ENCODE measurements at places on chromosomes 7 and 10.
A peak's percentile ranks its signal among the peaks of the same experiment; 100 is the strongest.

DNA sequence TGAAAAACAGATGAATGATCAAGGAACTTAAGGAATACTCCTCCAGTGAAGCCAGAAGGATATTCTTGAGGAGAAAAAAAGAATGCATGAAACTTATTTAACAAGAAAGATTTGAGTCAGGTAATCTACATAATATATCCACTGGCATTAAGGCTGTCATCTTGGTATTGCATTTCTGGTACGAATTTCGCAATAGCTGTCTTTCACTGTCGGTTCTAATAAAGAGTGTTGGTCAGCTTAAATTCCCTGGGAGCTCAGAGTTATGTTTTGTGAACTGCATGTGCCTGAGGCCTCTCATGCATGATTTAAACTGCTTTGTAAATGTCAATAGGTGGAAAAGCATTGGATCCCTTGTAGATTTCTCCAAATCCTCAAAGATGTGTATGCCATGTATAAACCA, 565.3 kb upstream of the GALNT17 start:
- no peak for DNase-seq

DNA sequence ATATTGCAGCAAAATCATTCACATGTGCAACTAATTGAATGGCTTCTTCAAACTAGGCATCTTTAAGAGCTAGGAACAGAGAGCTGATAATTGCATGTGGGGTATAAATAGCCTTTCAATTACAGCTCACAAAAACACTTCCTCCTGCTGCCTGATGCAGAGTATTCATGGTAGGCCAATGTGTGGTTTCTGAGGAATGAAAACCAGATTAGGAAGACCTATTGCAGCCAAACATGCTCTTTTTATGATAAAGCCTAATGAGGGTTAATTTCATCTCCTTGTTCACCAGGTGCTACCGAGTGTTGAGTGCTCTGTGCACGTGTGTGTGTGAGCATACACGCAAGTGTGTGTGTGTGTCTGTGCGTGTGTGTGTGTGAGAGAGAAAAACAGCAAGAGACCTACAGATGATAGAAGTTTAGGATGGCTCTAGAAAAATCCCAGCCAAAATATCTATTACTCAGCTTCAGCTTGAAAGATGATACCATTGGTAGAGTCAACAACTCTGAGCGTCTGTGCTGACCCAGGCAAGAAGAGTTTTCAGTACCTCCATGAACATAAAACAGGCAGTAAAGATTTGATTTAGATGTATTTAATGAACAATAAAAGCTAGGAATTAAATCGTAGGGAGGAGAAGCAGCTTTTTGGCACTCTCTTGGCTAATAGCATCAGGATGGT, 448.5 kb upstream of the ANKRD30A start:
- no peak for DNase-seq

DNA sequence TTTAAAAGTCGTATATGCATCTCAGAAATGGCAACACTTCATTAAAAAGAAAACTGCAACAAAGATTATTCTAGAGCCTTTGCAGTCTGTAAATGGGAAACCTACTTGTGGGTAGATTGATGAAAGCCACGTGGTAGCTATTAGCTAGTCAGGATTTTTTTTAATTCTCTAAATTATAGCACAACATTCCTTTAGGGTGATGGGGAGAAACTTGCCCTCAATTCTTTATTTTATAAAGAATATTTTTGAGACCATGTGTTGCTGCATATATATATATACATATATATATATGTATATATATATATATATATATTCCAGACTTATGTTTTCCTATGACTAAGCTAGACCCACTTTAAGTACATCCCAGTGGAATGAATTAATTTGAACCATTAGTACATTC, 118.0 kb downstream of the PPP1R3A start:
- DNase-seq, result no peak

DNA sequence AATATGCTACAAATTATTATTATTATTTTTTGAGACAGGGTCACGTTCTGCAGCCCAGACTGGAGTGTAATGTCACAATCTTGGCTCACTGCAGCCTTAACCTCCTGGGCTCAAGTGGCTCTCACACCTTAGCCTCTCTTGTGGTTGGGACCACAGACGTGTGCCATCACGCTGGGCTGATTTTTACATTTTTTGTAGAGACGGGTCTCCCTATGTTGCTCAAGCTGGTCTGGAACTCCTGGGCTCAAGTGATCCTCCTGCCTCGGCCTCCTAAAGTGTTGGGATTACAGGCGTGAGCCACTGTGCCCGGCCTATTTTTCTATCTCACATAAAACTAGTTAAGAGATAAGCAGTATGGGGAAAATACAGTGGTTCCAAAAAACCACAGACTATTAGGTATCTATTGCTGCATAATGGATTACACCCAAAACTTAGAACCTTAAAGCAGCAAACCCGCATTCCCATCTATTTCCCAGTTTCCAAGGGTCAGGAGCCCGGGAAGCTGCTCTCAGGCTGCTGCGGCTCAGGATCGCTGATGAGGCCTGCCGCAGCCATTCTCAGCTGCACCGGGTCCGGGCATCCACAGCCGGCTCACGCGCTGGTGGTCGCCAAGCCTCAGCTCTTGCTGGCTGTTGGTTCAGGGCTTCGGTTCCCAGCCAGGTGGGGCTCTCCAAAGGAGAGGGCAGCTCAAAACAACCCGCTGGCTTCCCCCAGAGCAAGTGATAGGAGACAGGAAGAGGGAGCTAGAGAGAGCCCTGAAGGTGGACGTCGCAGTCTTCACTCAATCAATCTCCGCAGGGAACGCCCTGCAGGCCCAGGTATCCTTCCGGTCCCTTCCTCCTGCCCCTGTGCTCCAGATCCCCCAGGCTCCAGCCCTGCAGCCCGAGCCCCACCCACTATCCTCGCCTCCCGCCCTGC, 128.2 kb downstream of the UBE2H start:
- peak; percentile 57 for DNase-seq

- DNase-seq, result no peak
Observed at GRCh38 chr7:12244694-12245093, 33.6 kb downstream of the TMEM106B start.

- DNase-seq, result peak; percentile 64
Observed at GRCh38 chr10:62426086-62426485, 51.9 kb downstream of the ZNF365 start.

DNA sequence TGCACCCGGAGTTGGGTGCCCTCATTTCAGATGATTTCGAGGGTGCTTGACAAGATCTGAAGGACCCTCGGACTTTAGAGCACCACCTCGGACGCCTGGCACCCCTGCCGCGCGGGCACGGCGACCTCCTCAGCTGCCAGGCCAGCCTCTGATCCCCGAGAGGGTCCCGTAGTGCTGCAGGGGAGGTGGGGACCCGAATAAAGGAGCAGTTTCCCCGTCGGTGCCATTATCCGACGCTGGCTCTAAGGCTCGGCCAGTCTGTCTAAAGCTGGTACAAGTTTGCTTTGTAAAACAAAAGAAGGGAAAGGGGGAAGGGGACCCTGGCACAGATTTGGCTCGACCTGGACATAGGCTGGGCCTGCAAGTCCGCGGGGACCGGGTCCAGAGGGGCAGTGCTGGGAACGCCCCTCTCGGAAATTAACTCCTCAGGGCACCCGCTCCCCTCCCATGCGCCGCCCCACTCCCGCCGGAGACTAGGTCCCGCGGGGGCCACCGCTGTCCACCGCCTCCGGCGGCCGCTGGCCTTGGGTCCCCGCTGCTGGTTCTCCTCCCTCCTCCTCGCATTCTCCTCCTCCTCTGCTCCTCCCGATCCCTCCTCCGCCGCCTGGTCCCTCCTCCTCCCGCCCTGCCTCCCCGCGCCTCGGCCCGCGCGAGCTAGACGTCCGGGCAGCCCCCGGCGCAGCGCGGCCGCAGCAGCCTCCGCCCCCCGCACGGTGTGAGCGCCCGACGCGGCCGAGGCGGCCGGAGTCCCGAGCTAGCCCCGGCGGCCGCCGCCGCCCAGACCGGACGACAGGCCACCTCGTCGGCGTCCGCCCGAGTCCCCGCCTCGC, at the start of gene EGFR:
Gene EGFR (plus strand): TSS at position 657 of the 830 bp plus-strand sequence. CDS start 261 bp downstream, outside the sequence.
- DNase-seq, result no peak

- peak; percentile 16 for DNase-seq
Observed at GRCh38 chr10:122877264-122877663, 2.1 kb downstream of the FAM24B start.

DNA sequence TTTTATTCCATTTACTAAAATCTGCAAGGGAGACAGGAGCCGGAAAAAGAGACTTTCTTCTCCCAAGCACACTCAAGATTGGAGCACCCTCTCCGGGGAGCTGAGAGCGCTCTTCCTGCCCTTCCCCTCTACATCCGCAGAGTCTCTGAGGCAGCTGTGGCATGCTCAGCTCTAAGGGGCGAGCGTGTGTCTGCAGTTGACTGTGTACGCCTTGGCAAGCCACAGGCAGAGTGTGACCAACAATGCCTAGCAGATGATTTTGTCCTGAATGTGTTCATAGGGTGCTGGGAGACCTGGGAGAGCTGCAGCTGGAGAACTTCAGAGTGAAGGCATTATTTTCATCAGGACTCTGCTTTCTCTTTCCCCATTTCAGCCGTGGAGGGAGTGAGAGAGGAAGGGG, 20.7 kb downstream of the MTURN start:
- no peak for DNase-seq

- peak; percentile 45 for DNase-seq
Observed at GRCh38 chr10:103598654-103599115, 105.2 kb downstream of the NEURL1 start.

DNA sequence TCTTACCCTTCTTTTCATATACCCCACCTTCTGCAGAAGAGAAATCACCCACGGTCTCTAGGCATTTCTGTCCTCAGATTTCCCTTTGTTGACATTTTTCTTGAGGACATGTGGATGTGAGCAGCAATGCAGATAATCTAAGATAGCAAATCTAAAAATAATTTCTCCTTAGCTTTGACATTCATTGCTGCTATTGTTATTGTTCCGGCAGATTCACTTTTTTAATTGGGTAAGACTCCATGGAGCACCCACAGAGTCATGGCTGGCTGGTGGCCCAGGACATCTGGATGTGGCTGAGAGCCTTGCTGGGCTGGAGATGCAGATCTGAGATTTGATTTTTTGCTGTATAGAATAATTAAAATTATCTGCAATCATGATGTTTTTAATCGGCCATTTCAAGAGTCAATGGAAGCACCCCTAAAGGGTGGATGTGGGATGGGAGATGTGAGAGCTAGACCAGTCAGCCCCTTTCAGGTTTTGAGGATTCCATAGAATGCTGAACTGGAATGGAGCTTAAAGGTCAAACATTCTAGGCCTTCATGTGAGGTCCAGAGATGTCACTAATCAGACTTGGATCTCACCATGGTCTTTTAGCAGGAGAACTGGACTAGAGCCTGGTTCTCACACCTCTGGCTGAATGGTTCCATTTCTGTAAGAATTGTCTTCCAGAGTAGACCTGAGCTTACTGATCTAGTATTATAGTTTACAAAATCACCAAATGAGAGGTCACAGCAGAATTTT, 37.5 kb downstream of the TAS2R41 start:
- DNase-seq, result no peak

DNA sequence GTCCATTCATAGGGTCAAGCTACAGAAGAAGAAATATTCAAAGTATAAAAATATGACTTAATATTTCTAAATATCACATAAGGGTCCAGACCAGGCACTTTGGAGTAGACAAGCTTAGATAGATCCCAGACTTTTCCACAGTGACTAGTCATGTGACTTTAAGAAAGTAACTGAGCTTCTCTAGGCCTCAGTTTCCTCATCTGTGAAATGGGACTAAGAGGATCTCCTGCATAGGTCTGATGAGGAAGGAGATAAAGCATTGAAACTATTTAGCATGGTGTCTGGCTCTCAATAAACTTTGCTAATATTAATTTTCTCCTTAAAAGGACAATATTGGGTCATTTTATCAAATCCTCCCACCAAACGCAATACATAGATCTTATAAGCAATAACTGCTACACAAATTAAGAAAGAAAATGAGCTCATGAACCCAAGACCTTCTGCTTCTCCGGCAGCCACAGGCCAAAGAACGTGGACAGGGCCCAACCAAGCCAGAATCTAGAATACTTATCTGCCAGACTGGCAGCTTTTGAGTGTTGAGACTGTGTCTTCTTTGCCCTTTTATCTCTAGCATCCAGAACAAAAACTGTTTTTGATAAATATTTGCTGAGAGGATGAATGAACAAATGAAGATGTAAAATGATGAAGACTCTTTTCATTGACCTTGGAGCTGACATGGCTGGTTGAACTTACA, 1.6 kb upstream of the TARP start:
- DNase-seq, result no peak

DNA sequence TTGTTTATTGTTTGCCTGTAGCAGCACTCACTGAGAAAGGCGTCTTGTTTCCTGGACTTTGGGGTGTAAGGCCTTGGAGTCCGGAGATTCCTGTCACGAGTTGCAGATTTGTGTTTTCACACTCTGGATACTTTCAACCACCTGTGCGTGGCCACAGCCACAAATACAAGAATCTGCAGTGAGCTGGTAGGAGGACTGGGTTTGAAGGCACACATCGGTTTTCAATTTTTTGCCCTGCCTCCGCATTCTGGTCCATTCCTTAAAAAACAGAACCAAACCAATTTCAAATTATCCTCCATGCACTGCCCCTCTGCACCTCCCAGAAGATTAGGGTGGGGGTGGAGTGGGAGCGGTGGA, 619 bp downstream of the EXOC4 start:
- DNase-seq, result peak; percentile 24

GRCh38 chr10:75739414-75740143, 308.2 kb downstream of the LRMDA start:
- no peak for DNase-seq

DNA sequence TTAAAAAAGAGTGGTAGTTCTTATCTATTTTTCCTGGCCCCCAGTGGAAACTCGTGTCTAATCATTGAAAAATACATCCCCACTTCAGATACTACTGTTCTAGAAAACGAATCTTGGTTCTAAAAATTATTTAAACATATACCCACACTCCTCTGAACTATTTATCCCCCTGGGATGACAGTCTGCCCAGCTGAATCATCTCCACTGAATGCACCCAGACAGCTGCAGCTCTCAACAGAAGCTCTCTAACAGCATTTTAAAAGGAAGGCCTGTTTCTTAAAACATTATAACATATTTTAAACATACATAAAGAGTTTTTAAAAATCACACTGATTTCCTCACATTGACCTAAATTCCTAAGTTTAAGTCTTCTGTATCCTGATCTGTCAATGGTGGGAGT, 544.6 kb upstream of the PHF14 start:
- no peak for DNase-seq

DNA sequence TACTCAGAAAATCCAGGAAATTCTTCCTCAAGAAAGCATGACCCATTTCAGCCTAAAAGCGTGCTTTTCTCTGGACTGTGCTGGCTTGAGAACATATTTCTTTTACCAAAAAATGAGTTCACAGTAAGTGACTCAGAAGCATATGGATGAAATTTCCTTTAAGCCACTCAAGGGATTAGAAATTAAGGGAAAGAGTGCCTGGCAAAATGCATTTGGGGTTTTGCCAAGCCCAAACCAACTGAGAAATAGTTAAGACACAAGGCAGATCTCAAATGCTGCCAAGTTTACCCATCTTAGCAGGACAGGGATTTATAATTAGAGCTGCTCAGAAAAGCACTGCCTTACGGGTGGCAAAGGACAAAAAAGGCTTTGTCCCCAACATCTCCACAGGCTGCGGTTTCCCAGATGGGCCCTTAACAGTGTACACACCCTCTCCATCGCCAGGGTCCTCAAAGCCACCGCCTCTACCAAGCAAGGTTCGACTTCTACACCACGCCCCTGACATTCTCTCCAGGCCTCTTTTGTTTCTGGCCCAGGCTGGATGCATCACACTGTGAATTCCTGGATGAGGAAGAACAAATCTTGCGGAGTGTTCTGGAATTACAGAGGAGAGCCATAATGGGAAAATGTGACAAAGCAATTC, 30.1 kb upstream of the CDHR3 start:
- DNase-seq, result no peak

GRCh38 chr7:26156451-26157420, 4.7 kb downstream of the NFE2L3 start:
- DNase-seq, result peak; percentile 81

Data from activated CD4-positive, alpha-beta memory T cell treated with anti-CD3 and anti-CD28 coated beads for 36 hours (primary cell).